Activated CD4-positive, alpha-beta T cell treated with anti-CD3 and anti-CD28 coated beads, Interleukin-2, amount 50 U/mL, for 1 hour (primary cell): ENCODE measurements at places on chromosomes 16 and 17.

DNA sequence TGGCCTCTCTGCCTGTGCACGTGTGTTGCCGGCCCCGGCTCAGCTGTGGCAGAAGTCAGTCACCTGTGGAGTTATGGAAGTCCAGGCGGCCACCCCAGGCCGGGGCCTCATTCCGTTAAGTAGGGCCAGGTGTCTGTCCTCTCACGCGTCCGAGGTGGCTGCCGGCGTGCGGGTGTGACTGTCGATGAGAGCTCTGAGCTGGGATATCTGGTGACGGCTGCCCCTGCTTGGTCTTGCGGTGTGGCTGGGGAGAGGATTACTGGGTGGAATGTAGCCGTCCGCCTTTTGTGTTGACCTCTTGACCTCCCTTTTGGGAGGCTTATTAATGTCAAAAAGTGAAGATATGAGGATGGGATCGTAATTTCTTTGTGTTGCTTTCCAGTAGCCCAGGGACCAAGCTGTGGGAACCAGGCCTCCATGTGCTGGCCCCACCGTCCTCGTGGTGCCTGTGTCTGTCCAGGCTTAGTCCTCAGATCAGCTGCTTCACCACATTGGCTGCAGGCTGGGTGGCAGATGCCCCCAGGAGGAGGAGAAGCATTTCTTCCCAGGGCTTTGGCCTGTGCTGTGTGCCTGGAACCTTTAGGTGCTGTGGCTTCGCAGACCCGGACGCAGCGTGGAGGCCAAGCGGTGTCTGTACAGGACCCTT, 23.0 kb upstream of the ZNF750 start:
- DNase-seq, result no peak

DNA sequence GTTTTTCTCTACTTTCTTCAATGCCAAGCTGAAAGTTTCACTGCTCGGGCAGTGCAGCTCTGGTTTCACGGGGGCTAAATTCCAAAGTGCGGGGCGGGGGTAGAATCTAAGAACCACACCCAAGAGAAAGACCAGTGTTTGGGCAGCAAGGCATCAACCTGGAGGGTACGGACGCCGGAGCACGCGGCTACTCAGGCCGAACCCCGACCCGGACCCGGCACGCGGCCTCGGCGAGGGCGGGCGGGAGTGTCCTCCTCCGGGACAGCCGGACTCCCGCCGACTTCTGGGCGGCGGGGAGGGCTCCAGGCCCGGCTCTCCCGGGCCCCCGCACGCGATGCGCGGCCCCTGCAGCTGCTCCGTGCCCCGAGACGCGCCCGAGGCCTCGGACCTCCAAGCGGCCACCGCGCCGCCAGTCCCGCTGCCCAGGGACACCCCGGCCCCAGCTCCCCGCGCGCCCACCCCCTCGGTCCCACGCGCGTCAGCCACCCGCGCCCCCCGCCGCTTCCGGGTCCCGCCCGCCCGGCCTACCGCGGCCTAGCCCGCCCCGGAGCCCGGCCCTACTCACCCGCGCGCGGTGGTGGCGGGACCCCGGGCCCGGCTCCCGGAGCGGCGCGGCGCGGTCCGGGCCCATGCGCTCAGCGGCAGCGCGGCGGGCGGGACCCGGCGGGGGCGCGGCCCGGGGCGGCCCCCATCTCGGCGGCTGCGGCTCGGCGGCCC, 561 bp downstream of the AXIN1 start:
- DNase-seq, result peak; percentile 26

GRCh38 chr17:7437369-7437863, 1.9 kb upstream of the FGF11 start:
- DNase-seq, result no peak

GRCh38 chr16:31113121-31114120, 4.0 kb upstream of the KAT8 start:
- no peak for DNase-seq

GRCh38 chr17:8072729-8073461, 14.6 kb downstream of the ALOX12B start:
- DNase-seq, result peak; percentile 40

DNA sequence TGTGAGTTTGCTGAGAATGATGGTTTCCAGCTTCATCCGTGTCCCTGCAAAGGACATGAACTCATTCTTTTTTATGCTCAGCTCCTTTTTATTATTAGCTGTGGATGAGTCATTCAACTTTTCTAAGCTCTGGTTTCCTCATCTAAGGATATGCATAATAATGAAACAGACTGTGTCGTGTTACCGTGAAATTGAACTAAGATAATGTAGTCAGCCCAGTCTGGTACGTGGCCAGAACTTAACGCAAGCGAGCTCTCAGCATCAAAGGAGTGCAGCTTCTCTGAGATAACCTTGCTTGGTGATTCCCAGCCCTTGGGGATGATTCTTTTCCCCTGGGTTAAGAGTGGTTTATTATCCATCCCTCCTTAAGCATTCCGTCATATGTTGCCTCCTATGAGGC, 454.3 kb upstream of the EEF2KMT start:
- DNase-seq, result no peak

- DNase-seq, result no peak
Measured at GRCh38 chr17:65356536-65356935, 204.9 kb downstream of the AXIN2 start.

GRCh38 chr17:75827308-75828075, 16.7 kb downstream of the UNC13D start:
- peak; percentile 57 for DNase-seq

DNA sequence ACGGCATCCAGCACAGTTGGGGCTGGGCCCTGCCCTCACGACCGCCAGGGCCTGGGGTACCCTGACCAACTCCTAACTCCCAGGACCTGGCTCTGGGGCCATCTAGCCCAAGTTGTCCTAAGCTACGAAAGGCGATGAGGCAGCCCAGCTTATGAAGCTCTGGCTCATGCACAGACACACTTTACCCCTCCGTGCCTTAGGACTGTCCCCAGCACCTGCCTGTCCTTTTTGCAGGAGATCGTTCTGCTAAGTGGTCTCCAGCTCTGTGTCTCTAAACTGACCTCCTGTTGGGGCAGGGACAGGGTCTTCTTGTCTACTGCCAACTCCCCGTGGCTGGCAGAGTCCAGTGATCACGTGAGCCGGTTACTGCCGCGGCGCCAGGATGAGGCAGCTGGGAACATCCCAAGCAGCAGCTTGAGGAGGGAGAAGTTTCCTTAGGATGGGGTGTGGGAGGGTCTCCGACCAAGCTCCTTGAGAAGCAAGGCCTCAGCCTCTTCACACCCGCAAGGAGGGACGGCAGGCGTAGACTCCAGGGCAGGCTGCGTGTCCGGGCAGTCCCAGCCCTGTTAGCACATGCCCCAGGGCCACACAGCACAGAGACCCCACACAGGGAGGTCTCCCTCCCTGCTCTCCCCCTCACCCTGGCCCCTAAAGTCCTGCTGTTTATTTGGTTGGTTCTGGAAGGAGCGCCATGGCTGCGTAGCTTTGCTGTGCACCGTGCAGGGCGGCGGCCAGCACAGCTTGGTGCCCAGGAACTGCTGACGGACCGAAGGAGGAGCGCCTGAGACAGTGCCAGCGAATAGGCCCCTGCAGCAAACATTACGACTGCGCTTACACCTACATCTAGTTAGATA, 16.4 kb upstream of the METRNL start:
- no peak for DNase-seq

- DNase-seq, result no peak
Measured at GRCh38 chr17:55098765-55099164, 130.2 kb downstream of the STXBP4 start.

DNA sequence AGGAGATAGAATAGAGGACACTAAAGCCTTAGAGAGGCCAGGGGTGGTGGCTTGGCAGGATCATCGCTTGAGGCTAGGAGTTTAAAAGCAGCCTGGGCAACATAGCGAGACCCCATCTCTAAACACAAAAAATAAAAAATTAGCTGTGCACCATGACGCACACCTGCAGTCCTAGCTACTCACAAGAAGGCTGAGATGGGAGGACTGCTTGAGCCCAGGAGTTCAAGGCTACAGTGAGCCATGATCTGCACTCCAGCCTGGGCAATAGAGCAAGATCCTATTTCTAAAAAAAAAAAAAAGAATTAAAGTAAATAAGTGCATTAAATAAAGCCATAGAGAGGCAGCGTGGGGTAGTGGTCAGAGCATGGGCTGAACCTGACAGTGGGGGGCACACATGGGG, 19.1 kb downstream of the SBK1 start:
- no peak for DNase-seq

GRCh38 chr17:309361-309888, 43.2 kb downstream of the RPH3AL start:
- peak; percentile 10 for DNase-seq

- DNase-seq, result no peak
Measured at GRCh38 chr17:81488276-81488860, 24.2 kb downstream of the ACTG1 start.

DNA sequence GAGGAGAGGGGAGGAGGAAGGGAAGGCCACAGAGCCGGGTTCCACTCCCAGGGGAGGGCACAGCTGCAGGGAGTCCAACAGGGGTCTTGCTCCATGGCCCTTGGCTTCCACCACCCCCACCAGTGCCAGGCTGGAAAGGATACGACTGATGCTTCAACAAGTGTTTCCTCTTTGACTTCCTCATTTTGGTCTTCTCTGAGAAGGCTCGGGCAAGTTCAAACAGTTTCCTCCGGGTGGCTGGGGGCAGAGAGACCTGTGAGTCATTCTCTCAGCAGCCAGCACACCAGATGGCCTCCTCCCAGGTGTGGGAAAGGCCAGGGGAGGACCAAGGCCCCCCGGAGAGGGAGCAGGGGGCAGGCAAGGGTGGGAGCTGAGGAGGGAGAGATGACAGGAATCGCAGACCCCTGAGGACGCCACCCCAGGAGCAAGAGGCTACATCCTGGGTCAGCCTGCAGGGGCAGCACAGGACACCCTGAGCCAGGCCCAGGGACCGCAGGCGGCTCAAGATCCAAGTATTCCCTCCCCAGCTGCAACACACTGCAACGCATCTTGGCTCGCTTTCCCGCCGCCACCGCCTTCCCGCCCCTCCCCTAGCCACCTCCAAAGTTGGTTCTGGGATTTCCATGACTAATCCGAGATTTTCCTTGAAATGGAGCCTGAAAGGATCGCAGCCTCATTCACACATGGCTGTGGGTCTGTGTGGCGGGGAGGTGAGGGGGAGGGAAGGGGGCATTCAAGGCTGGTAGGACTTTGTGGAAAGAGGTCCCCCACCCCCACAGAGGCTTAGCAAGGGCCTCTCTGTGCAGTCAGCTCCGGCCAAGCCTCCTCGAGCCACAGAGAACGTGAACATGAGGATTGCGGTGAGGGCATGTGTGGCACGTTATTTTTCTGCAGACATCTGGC, 18.4 kb upstream of the MRPS23 start:
- no peak for DNase-seq

- DNase-seq, result no peak
Measured at GRCh38 chr17:9183306-9183705, 162.0 kb downstream of the NTN1 start.

- DNase-seq, result peak; percentile 53
Measured at GRCh38 chr17:68184816-68185436, 62.9 kb upstream of the AMZ2 start.

DNA sequence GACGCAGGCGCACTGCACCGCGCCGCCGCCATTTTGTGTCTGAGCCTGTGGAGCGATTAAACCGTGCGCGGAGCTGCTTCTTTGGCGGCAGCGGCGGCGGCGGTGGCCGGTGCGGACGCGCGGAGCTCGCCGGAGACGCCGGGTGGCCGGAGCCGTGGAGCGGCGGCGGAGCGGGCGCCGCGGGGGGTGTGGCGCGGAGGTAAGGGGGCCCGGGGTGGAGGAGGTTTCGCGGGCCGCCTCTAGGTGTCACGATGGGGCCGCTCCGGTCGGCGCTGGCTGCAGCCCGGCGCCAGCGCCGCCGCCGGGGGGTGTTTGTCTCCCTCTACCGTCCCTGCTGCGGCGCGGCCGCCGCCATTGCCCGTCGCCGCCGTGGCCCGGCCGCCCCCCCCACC, at the start of gene CTCF:
Gene CTCF (plus strand): TSS at position 1 of the 392 bp plus-strand sequence. CDS start 48,307 bp downstream, outside the sequence.
- peak; percentile 81 for DNase-seq

- no peak for DNase-seq
Measured at GRCh38 chr16:67441271-67441753, 10.4 kb downstream of the HSD11B2 start.

GRCh38 chr17:49401971-49402611, 12.6 kb downstream of the PHB1 start:
- DNase-seq, result no peak

GRCh38 chr17:394718-395095, 42.1 kb upstream of the RPH3AL start:
- DNase-seq, result no peak

- DNase-seq, result no peak
Measured at GRCh38 chr17:726271-726919, 6.0 kb upstream of the TLCD3A start.

DNA sequence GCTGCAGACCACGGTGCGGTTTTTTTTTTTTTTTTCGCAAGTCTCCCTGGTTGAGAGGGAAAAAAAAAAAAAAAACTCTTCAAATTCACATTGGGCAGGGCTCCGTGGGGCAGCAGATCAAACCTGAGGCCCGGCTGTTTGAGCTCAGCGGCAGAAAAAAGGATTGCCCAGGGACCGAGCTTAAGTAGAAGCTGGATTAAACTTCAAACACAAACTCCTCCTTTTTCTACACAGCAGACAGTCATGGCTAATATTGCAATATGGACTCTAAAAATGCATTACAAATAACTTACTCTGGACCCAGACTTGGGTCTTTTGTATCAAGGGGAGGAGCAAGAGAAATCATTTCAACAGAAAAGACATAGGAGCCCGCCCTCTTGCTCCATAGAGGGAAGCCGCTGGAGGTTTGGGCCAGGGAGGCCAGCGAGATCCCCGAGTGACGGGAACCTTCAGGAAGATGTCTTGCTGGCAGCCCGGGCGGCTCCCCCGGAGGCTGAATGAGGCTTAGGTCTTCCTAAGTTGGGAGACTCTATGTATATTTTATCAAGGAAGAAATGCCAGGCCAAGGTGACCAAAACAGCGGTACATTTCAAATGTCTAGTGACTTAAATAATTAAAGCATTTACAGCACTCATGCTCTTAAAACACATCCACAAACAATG, 167.7 kb downstream of the ZNF423 start:
- DNase-seq, result no peak

DNA sequence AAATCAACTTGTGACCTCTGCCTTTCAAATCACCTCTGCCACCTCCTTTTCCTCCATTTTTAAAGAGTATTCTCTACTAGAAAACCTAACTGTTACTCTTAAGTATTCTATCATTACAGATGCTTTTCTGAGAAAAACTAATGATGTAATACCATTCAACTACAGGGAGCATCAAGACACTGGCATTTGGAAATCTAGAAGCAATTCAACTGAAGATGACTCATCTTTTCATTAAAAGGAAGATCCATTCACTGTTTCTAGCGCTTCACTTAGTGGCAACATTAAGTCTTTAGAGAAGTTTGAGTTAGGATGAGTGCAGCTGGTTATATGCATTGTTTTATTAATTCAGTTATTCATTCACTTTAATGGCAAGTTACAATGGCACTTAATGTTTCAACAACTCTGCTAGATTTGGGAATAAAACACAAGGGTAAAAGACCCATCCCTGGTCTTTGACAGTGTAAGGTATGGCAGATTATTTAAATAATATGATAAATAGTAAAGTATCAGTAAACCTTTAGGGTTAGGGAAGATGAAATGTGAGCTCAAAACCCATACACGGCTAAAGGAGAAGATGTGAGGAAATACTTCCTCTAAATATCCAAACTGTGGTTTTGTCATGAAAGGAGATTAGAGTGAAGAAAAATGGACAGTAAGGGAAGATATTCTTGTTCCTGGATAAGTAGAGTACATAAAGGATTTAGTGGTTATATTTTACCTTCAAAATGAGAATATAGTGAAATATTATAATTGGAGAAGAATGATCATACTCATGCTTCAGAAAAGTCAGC, 61.7 kb downstream of the KCNJ2 start:
- no peak for DNase-seq
